ENCODE measurements at places on chromosomes 2 and 18.
A peak's percentile ranks its signal among the peaks of the same experiment; 100 is the strongest.

DNA sequence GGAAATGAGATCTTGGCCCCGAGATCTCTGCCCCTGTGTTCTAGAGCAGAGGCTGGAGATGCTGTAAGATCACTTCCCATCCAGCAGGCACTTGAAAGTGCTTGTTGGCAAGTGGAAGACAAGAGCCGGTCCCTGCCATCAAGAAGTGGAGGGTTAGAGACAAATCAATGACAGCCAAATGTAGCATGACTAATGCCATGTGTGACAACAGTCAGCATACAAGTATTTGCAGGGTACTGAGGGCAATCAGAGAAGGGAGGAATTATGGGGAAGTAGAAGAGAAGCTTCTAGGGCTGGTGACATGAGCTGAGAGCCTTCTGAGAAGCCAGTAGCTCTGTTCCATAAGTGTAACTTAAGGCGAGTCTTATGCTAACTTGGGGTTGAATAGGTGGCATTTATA, 58.6 kb downstream of the TMEM17 start:
- DNase-seq, result no peak

- peak; percentile 19 for DNase-seq
Observed at GRCh38 chr2:170715062-170715931, at the start of gene SP5. TSS of gene SP5 (plus strand) at chr2:170715337. CDS start at chr2:170715513, 176 bp downstream.

GRCh38 chr2:133968446-133968845, 285.4 kb upstream of the MGAT5 start:
- no peak for DNase-seq

GRCh38 chr2:110796716-110797301, 64.4 kb downstream of the ACOXL start:
- DNase-seq, result no peak

DNA sequence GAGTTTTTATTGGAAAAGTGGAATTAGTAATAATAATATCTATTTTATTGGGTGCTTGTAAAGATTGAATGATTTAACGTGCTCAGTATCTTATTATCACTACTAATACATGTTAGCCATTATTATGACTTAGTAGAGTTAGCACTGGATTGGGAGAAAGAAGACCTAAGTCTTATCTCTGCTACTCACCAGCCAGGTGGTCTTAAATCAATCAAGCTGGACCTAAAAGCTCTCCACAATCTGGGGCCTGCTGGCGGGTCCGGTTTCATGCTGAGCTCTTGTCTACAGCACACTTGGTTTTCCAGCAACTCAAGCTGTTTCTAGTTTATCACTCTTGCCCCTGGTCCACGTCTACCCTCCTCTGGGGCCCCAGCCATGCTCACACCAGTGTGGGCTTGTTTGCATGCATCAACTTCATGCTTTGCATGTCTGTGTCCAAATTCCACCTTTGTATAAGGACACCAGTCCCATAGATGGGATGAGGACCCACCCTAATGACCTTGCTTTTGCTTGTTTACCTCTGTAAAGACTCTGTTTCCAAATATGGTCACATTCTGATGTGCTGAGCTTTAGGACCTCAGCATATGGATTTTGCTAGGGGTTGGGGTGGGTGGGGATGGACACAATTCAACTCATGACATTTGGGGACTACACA, 363.1 kb downstream of the LPIN1 start:
- no peak for DNase-seq

GRCh38 chr2:215511454-215512346, 75.8 kb upstream of the FN1 start:
- no peak for DNase-seq

- no peak for DNase-seq
Observed at GRCh38 chr18:48227206-48227605, 182.0 kb downstream of the ZBTB7C start.

DNA sequence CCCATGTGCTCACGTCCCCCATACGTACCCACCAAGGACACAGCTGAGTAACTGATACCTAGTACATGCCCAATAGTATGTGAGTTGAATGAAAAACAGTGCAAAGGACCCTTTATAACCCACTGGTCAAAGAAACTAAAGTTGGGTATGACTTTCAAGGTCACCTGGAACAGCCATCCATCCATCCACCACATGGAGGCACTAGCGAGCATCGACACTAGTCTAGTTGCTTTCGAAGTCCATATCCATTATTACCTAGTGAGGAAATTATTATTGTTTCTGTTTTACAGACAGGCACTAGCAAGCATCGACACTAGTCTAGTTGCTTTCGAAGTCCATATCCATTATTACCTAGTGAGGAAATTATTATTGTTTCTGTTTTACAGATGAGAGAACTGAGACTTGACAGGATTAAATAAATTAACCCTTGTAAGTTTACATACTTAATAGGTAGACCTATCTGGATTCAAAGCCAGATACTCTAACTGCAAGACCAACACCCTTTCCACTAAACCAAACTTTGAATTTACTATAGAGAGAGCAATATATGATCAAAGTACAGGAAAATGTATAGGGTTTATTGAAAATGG, 233.7 kb downstream of the METTL4 start:
- DNase-seq, result peak; percentile 24

GRCh38 chr2:71759060-71759459, 305.7 kb downstream of the DYSF start:
- DNase-seq, result no peak

GRCh38 chr2:8445580-8445979, 236.3 kb upstream of the ID2 start:
- no peak for DNase-seq

DNA sequence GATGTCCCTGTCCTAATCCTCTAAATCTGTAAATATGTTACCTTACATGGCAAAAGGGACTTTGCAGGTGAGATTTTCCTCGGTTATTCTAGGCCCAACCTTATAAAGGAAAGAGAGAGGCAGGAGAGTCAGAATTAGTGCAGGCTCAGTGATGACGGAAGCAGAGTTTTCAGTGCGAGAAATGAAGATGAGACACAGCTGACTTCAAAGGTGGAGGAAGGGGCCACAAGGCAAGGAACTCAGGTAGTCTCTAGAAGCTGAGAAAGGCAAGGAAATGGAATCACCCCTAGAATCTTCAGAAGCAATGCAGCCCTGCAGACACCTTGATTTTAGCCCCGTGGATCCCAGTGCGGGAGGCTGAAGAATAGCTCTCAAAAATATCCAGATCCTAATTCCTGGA, 7.2 kb upstream of the LCLAT1 start:
- no peak for DNase-seq

DNA sequence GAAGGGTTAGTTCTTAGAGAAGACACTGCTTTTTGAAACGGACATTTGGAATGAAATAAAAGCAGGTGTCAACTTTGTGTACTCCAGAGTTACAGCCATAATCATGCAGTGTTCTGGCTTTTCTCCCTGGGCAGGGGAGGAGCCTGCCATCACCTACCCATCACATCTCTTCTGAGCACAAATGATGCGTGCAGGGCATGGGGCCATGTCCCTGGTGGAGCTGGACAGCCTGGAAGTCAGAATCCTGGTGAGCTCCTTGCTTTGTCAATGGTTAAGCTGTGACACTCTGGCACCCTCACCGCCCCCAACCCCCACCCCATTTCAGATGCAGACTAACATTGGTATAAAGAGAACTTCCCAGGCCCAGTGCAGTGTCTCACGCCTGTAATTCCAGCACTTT, 53.1 kb downstream of the PDCL3 start:
- no peak for DNase-seq

DNA sequence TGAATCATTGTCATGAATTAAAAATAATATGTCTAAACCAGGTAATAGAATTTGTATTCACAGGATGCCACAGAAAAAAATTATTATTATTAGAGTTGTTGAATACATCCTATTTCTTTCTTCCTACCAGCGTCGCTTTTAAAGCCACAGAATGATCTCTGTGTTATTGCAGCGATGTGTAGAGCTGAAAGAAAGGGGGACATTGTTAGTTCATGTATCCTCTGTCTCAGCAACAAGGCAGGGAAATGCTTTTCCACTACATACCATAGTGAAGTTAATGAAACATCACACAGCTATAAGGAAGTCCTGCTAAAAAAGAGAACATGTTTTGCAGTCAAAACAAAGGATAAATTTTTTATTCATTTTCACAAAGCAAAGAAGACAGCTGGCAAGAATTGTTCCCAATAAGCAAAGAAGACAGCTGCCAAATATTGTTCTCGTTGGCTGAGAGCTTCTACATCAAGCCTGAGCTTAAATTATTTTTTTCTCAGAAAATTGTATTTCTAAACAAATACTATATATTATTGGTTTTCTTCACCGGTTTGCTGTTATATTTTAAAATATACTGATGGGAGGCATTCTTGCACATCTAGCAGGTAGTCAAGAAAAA, 1234.4 kb downstream of the SUCLG1 start:
- no peak for DNase-seq

- no peak for DNase-seq
Observed at GRCh38 chr2:202933139-202933510, 21.1 kb downstream of the CARF start.

DNA sequence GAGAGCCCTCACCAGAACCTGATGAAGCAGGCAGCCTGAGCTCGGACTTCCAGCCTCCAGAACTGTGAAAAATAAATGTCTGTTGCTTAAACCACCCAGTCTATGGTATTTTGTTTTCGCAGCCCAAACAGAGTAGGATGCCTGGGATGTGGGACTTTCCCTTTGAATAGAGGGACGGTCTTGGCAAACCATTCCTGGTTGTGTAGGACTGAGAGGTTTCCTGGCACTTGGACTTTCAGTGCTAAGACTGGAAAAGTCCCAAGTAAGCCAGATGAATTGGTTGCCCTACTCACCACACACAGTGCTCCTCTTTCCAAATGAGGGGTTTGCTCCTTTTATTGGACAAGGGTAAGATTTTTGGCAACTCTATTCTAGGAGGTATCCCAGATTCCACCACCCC, 46.8 kb upstream of the ACMSD start:
- no peak for DNase-seq

- no peak for DNase-seq
Observed at GRCh38 chr2:177256695-177257094, 7.8 kb downstream of the NFE2L2 start.

DNA sequence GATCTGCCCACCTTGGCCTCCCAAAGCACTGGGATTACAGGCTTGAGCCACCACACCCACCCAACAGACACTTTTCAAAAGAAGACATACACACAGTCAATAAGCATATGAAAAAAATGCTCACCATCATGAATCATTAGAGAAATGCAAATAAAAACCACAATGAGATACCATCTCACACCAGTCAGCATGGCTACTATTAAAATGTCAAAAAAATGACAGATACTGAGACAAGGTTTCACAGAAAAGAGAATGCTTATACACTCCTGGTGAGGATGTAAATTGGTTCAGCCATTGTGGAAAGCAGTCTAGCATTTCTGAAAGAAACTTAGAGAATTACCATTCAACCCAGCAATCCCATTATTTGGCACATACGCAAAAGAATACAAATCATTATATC, 1947.2 kb downstream of the SUCLG1 start:
- DNase-seq, result no peak

- peak; percentile 62 for DNase-seq
Observed at GRCh38 chr2:121721926-121722325, 14.7 kb downstream of the NIFK start.

DNA sequence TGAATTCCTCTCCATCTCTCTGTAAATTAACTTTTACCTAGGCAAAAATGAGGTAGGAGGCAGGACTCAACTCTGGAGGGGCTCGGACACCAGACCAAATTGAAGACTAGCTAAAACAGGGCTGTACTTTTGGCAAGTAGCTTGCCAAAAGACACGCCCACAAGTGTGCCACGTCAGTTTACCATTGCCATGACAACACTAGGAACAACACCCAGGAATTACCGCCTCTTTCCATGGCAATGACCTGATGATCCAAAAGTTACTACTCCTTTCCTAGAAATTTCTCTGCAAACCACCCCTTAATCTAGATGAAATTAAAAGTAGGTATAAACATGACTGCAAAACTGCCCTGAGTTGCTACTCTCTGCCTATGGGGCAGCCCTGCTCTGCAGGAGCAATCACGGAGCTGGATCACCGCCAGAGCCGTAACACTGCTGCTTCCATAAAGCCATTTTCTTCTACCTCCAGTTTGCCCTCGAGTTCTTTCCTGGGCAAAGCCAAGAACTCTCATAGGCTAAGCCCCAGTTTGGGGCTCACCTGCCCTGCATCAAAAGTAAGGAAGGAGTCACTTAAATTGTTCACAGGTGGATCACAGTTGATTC, 66.0 kb upstream of the FAM136A start:
- no peak for DNase-seq

DNA sequence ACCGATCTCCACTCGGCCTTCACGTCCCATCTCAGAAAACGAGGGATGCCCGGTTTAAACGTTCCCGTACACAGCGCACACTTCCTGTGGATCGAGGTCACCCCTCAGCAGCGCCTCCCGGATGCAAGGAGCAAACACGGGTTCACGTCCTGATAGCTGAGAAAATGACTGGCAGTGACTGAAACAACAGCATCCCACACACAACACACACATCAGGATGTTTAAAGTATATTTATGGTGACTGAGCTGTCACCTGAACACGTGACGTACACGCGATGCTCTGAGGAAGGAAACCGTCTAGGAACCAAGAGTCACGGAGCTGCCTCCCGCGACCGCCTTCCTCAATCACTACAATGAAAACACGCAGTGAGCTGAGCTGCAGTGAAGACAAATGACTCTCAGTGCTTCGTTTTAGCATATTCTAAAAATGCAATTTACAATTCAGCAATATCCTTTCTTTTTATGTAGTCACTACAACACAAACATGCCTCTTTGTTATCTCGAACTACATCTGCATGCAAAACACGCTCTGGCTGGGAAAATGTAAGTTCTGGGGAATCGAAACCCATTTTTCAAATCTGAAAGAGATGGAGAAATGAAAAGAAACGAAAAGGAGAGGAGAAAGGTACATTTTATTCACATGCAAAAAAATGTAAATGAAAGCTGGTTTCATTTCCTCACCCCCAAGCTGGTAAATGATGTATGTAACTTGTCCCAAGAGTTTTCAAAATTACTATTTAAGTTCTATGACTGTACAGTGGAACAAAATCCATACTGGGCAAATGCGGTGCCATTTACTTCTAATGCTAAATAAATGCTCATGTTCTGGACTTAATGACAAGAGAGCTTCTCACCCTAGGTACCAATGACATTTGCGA, 19.8 kb downstream of the HDAC4 start:
- no peak for DNase-seq

DNA sequence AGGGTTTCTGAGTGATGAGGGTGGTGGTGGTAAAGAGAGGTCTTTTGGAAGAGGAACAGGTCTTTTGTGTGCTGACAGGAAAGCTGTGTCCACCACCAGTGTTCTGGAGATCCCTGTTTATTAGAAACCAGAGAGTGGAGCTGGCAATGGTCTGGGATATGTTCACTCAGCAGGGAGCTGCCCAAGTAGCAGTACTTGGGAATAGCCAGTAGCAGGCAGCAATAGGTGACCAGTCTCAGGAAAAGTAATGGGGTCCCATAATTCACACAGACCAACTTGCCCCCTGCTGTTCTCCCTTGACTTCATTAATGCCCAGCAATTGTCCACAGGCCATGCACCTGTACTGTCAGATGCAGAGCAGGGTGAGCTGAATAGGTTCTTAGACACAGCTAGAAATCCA, 1.8 kb downstream of the TSPYL6 start:
- DNase-seq, result no peak
